ENCODE measurements at places on chromosomes 2 and 18.
A peak's percentile ranks its signal among the peaks of the same experiment; 100 is the strongest.

- no peak for DNase-seq
These were observed 1995.5 kb upstream of the CELF4 start for GRCh38 chr18:39561126-39561525.

- DNase-seq, result no peak
These were observed 21.6 kb upstream of the FLACC1 start for GRCh38 chr2:201378496-201379397.

GRCh38 chr18:78558948-78559347 is 420.7 kb upstream of the SALL3 start:
- no peak for DNase-seq

GRCh38 chr2:26758790-26759321 is 5.2 kb upstream of the SLC35F6 start:
- DNase-seq, result no peak

DNA sequence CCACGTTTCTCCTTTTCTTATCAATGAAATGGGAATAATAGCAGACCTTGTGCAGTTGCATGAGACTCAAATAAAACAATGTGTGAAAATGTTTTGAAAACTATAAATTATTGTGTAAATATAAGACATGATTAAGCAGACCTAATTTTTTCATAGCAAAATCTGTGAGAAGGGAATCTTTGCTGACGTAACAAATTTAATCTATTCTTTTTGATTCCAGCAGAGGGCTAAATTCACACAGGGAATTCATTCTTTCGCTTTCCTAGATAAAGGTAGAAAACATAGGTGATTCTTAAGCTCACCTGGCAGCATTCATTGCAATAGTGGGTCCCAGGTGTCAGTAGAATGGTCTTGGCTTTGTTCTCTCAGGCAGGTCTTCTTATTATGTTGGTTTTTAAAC is 450.0 kb upstream of the GCFC2 start:
- DNase-seq, result no peak

DNA sequence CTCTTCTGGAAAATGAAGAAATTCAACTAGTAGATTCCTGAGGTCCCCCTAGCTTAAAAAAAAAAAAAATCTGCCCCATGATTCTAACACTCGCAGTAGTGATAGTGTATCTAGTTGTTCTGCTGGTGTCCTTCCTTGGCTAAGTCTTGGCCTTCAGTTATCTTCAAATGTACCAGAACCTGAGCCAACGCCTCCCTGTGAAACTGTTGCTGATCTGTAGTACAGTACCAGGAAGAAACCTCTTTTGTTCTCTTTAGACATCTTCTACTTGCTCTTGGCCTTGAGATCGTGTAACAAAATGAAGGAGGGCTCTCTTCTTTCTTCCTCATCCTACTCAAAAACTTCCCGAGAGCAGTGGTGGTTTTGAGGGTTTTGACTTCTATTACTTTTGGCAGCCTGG is 31.0 kb downstream of the PLEK start:
- no peak for DNase-seq

- peak; percentile 57 for DNase-seq
These were observed 272.2 kb downstream of the C1D start for GRCh38 chr2:67790622-67791021.

DNA sequence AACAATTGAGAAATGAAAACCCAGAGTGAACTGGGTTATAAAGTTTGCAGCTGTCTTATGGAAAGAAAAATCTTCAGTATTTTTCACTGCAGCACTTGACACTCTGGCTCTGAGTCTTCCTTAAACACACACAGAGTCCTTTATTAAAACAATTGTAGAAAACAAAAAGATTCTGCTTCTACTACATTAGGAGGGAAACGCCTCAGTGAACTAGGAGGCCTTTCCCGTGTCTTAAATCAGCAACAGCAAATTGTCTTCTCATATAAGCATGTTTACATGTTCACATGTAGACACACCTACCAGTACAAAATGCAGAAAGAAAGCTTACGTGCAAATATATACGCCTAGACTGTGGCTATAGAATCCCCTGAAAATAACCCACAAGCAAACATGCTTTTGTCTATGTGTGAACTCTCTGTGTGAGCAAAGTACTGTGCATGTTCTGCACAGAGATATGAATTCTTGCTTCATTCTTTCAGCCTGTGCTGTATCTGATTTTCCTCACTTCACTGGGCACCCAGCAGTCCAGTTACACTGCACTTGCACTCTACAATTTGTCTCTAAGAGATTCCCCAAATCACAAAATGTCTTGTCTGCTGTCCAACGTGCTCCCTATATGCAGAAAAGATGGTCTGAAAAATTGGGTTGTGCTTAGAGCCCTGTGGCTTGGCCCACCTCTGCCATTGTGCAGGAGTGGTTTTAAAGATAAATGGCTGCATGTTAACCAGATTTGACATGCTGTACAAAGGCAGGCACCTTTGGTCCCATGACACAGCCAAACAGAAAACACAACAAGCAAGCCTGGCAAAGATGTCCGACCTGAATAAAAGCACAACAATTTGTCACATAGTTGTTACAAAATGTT is 24.5 kb downstream of the ZEB2 start:
- no peak for DNase-seq

- peak; percentile 75 for DNase-seq
These were observed 32.9 kb upstream of the EHBP1 start for GRCh38 chr2:62672601-62673000.

- DNase-seq, result no peak
These were observed 636.1 kb upstream of the SLC8A1 start for GRCh38 chr2:41087946-41088345.

DNA sequence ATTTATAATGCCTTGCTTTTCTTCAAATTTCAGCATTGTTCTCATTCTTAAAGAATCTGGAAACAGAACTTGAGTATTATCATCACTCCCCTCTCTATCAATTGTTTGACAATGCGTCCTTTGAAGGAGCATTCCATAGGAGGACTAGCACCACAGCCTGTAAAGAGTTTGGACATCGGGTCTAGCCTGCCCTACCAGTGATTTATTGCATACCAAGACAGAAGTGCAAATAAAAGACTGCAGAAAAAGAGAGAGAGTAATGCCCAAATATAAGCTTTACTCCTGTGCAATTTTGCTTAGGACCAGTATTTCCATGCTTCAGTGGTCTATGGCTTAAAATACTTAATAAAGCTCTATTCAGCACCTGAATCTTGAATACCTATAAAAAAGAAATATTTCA is 55.4 kb upstream of the MAP2 start:
- DNase-seq, result no peak

DNA sequence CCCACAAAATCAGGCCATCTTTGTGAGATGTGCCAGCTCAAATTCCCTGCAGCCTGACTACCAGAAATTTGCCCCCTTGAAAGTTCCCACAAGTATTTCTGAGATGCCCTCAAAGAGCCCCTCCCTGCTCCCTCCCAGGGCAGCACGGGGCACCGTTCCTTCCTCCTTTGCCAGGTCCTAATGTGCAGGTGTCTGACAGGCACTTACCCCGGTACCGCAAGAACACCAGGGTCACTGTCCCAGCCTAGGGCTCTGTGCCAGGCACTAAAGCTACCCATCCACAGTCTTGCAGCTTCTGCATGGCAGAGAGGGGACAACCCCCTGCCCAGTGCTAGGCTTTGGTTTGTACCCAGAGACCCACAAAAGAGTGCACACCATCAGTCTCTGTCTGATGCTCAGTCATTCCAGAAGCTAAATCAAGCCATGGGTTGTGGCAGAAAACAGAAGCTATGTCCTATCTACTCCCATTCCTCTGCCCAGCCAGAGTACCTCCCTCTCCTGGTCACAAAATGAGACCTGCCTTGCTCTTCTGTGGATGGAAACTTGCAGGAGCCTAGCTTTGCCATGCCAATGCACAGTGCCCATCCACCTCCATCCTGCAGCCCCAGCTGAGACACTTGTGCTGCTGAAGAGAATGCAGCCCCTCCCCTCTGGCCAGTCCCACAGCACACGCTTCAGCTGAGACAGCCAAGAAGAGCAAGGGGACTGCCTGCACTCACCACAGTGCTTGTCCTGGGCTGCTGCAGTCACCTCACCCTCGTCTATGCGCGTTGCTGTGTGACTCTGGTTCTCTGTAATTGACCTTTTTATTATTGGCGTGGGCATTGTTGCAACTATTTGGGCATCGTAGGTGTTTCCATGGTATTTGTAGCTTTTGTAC is 48.7 kb downstream of the INPP5D start:
- DNase-seq, result no peak

GRCh38 chr2:100988630-100989417 is 13.3 kb upstream of the RPL31 start:
- no peak for DNase-seq

- no peak for DNase-seq
These were observed 80.1 kb downstream of the GALNT1 start for GRCh38 chr18:35661483-35662146.

- no peak for DNase-seq
These were observed 29.9 kb downstream of the HPCAL1 start for GRCh38 chr2:10332402-10333246.

- DNase-seq, result no peak
These were observed 453.7 kb upstream of the CELF4 start for GRCh38 chr18:38019292-38019691.

- no peak for DNase-seq
These were observed 203.2 kb upstream of the ACVR2A start for GRCh38 chr2:147641651-147642050.

DNA sequence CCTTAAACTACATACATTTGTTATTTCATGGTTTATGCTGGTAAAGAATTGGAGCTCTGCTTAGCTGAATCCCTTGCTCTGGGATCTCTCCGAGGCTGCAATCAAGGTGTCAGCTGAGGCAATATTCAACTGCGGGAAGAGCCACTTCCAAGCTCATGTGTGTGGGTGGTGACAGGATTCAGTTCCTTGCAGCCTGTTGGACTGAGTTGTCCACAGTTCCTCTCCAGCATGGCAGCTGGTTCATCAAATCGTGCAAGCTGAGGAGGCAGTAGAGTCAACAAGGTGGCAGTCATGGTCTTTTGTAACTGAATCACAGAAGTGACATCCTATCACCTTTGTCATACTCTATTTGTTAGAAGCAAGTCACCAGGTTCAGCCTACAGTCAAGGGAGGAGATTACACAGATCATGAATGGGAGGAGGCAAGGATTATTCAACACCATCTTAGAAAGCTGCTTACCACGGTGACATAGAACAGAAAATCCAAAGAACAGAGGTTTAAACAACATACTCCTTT is 56.9 kb downstream of the CTIF start:
- no peak for DNase-seq

DNA sequence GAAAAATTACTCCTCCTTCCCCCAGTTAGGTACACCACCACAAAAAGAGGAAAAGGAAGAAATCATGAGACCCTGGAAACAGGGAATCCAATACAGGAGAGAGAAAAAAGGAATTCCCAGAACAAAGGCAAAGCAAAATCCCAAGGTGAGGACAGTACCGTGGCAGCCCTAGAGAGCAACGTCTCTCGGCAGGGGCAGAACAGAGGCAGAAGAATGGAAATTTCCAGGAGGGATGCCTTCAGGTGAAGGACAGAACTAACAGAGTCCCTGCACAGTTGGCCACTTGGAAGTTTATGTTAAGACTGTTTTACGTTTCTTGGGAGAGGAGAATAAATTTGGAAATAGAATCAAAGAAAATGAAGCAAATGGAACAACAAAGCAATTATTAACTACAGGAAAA is 27.7 kb downstream of the GRB14 start:
- no peak for DNase-seq

GRCh38 chr2:201420442-201421113 is 30.7 kb downstream of the TRAK2 start:
- DNase-seq, result peak; percentile 41

DNA sequence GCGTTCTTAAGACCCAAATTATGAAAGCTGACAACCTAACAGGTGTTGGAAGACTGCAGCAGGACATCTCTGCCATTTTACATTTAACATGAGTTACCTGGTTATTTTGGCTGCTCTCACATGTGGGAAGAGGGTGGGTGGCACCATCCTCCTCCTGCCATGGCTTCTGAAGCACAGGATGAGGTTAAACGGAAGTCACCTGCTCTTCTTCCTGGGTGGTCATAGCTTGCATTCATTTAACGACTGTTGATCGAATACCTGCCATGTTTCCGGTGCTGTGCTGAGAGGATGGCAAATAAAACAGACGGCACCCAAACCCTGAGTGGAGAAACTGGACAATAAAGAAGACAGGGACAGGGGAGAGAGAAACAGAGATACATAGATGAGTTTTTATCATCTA is 118.0 kb downstream of the RHBDD1 start:
- no peak for DNase-seq

- DNase-seq, result no peak
These were observed 147.7 kb upstream of the DPP10 start for GRCh38 chr2:114294741-114295140.

DNA sequence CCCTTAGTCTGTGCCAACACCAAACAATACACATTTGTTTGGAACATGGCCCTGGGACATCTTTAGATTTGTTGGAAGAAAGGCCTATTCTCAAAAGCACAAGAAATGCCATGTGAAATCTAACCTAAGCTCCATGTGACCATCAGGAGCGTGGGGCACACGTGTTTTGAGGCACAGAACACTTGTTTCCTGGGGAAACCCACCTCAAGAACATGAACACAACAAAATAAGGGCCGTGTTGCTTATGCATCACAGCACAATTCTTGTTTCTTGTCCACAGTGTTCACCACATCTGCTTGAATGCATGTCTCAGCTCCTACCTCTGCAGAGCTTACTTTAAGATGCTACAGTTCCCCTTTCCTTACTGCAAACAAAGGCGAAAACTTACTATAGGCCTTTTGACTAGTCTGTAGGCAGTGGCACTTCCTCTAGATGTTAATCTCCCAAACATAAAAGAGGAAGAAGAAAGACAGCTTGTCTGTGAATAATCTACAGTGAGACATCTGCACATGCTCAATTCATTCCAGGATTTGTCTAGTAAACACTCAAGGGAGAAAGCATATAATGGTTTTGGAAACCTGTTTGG is 165.0 kb downstream of the ANKRD44 start:
- no peak for DNase-seq

- no peak for DNase-seq
These were observed 372.6 kb downstream of the SOX11 start for GRCh38 chr2:6064757-6065156.

DNA sequence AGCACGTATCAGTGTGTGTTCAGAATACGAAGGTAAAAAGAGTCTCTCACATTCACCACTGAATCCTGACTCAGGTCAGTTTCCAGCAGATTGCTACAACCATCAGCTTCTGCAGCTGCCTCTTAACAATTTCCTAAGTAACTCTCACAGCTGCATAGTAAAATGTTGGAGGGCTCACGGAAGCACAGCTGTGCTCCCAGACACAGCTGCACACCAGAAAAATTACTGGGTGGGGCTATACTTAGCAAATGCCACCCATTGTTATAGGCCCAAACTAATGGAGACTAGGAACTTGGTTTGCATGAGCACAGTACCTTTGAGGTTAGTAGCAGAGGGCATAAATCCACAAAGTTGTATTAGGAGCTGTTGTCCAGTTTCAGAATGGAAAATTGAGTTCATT is 153.9 kb upstream of the ERBB4 start:
- no peak for DNase-seq

- no peak for DNase-seq
These were observed 54.8 kb downstream of the HNMT start for GRCh38 chr2:138018866-138019688.

GRCh38 chr2:134648586-134648985 is 70.2 kb downstream of the TMEM163 start:
- no peak for DNase-seq

- DNase-seq, result no peak
These were observed 34.6 kb downstream of the ZBTB7C start for GRCh38 chr18:48374423-48375149.

GRCh38 chr18:60888071-60888624 is 445.1 kb upstream of the CDH20 start:
- DNase-seq, result no peak
